ENCODE measurements at places on chromosomes 16 and 17.

GRCh38 chr17:29591737-29592608 is 959 bp upstream of the ANKRD13B start:
- DNase-seq = peak; percentile 55

DNA sequence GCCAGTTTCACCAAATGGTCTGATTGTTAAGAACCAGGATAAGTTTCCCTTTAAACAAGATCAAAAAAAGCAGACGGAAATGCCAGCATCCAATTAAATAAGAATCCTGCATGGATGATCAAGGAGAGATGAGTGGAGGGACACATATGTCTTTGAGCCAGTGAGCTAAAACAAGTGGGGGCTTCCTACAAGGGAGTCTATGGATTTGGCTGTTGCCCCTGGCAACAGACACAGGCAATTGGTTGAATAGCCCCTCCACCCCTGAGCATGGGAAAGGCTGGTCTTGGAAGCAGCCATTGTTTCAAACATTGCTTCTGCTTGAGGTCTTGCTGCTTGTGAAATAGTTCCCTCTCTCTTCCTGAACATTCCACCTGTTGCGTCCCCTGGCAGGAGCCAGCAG is 374.7 kb upstream of the ERCC4 start:
- DNase-seq = no peak

DNA sequence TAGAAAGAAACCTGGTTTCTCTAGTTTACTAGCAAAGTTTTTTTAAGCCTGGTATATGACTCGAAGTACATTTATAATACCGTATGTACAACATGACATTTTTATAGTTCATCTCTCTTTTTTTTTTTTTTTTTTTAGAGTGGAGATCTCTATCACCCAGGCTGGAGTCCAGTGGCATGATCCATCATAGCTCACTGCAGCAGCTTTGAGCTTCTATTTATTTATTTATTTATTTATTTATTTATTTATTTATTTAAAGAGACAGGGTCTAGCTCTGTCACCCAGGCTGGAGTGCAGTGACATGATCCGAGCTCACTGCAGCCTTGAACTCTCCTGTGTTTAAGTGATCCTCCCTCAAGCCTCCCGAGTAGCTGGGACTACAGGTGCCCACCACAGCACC is 25.9 kb upstream of the VPS4A start:
- no peak for DNase-seq

DNA sequence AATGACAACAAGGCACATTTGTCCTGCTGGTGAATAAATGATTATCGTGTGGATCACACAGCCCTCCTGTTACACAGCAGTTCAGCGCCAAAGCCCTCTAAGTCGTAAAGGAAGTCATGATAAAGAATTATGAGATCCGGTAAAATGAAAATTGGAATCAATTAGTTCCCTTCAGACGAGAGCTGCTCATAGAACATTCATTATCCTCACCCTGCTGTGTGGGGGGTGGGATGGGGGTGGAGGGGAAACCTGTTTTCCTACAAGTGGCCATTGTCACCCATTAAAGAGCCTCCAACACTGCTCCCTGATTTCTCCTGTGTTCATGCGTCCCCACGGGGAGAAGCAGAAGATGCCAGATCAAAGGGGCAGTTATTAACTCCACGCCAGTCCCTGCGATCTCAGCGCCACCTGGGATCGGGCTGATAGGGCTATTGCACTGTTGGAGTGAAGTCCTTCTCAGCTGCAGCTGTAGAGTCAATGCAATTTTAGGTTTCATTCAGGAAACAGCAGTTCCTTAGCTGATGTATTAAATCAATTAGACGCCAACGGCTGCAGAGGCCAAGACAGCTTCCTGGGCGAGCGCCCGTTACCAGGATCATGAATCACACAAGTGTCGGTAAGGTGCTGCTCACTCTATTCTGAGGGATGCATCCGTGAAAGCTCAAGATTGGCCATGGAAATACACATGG is 19.2 kb upstream of the CACNG4 start:
- no peak for DNase-seq

DNA sequence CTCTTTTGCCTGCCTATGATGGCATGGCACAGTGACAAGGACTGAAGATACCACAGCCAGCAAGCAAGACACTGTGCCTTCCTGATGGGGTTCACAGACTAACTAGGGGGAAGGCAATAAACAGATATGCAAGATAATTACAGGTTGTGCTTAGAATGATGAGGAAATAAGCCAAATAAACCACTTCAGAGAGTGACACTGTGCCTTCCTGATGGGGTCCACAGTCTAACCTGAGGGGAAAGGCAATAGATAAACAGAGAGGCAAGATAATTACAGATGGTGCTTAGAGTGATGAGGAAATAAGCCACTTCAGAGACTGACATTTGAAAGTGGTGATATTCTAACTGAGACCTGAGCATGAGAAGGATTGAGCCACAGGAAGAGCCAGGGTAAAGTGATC is 84.2 kb downstream of the HS3ST2 start:
- no peak for DNase-seq

DNA sequence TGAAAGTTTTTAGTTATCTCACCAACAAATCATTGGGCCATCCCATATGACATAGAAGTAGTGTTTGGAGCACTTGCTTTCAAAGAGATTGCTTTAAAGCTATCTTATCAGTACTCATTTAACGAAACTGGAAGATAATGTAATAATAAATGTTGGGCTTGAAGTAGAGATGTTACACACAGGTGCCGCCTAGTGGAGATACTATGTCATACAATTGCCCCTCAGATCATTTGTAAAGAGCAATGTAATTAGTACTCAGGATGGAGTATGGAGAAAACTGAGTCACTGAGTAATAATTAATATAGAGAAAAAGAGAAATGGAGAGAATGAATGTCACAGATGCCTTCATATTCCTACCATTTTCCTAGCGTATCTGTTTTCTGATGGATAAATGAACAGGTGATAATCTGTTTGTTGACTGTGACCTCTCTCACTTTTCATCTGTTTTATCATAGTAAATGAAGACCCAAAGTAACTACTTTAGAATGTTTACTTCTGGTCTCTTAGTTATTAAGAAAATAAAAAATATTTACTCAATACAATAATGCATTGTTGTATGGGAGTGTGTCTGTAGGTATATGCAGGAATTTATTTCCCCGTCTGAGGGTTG is 80.4 kb downstream of the EFCAB5 start:
- peak; percentile 4 for DNase-seq

GRCh38 chr17:17350491-17351355 is 47.5 kb downstream of the NT5M start:
- DNase-seq = no peak

DNA sequence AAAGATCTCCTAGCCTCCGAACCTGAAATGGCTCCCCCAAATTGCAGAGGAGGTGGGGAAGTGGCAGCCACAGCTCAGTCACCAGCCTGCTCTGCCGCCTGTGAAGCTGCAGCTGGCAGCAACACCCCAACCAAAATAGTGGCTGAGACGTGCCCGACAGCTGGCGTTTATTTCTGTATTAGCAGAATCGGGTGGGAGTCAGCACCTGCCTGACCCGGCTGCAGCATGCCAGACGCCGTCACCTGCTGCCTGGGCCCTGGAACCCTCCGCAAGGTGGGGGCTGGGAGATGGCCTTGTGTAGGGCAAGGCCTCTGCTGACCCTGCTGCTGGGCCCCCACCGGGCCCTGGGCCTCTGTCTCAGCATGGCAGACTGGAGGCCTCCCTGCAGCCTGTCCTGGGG is 17.5 kb upstream of the PABPN1L start:
- no peak for DNase-seq

DNA sequence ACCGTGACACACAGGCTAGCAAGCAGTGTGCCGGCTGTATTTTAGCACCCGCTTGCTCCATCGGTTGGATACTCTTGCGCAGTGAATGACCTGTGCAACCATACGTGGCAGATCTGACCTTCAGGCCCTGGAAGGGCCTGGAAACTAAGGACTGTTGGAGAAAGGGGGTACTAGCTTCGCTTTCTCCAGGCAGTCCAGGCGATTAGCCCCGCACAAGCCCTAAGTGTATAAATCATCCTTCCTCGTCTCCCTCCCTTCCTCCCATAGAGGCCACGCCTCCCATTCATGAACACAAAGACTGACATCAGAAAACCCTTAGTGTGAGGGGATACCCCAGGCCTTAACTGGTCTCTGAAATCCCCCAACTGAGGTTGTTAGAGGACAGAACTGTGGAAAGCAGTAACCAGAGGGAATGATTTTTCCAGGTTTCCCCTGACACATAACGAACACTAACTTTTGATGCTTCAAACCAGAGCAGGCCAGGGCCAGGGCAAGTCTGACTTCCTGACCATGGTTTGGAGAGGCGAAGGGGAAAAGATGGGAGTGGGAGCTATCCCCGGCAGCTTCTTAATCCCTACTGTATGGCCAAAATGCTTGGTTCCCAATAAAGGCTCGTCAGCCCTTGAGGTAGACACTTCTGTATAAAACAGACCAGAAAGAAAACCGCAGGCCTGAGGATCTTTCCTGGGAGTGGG is 1.4 kb upstream of the DYNLL2 start:
- no peak for DNase-seq

DNA sequence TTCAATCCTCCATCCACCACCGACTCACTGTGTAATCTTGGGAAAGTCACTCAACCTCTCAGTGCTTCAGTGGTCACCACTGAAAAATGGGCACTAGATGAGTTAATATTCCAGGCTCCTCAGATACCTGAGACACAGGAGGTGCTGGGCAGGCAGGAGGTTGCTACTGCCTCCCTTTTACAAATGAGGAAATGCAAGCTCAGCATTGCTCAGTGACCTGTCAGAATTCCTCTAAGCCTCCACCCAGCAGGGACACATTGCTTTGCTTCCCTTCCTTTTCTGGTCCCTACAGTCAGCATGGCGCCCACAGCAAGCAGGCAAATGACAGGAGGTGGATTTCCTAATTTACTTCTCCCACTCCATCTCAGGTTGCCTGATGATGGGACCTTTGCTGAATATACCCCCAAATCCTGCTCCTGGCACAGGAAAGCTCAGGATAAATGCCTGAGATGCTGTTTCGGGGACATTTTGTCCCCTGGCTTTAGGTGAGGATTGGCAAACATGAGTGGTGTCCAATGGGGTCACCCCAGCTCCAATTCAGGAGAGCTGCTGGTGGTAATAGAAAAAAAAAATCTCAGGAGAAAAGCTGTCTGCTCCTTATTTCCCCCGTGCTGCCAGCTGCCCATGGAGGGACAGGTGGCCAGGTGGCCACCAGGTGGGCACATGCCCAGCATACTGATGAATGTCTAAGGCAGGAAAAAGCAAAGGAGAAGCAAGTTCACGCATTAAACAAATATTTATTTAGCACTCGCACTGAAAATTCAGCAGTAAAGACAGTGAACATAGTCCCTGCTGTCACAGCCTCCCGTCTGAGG is 5.0 kb upstream of the KRT13 start:
- DNase-seq = no peak

DNA sequence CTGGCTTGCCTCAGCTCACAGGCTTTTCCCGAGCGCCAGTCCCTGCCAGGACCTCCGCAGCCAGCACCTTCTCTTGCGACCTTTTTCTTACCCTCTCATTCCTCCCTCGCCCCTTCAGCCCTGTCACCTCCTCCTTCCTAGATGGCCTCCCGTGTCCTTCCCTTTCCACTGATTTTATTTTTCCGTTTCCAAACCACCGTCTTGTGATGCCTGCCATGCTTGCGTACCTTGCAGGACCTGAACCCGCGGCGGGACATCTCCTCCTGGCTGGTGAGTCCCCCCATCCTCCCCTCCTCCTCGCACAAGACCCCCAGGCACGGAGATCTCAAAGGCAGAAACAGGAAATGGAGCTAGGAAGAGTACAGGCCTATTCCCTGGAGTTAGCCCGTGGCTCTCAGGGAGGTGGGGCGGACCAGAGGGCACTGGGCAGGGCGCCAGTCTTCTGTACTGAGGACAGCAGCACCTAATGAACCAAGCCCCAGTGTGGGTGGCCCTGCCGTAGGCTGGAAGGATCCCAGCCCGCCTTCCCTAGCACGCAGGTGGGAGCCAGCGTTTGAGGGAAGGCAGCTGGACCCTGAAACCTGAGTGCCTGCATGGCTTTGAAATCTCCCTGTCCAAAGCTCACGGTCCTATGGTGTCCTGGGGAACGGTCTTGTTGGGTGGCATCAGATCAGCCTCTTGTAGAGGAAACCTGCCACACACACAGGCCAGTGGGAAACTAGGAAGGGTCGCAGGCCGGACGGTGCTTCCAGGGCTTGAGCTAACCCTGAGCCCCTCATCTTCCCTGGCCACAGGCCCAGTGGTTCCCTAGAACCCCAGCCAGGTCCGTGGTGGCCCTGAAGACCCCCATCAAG is 612 bp downstream of the CISD3 start:
- no peak for DNase-seq

DNA sequence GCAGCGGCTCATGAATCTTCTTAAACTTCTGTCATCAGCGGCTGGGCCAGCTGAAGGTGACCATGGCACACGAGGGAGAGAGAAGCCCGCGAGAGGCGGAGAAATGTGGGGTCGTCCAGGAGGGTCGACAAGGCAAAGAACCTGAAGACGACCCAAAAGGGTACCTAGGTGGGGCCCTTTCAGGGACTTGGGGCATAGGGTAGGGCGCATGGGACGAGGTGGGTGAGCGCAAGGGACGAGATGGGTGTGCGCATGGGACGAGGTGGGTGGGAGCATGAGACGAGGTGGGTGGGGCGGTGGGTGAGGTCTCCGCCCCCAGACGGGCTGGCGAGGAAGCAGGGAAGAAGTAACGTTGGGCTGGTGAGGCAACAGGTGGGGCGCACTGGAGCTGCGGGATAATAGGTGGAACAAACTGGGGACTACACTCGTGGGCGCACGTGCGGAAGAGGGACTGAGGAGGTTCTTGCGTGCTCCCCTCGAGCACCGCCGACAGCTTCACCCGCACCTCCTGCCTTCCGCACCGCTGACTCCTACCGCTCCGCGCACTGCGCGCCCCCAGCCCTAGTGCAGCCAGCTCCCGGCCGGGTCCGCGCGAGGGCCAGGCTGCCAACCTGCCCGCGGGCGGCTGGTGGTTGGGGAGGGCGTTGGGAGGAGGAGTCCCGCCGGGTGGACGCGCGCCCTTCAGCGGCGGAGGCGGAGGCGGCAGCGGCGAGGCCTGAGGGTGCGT is 23.2 kb upstream of the CRYM start:
- DNase-seq = no peak

DNA sequence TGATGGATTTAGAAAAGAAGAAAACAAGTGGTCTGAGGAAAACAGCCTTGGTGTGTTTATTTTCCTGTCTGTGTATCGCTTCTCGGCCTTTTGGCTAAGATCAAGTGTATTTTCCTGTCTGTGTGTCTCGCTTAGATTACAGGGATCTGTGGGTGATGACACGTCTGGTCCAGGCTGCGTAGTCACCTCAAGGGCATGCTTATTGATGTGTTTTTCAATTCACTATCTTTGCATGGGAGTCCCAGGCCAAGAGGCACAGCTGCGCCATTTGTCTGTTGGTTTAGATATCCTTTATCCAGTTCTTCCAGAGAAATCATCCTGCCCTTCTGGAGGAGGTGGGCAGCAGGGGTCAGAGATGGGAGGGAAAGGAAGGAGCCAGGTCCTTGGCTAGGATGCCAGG is 47.1 kb upstream of the STH start:
- no peak for DNase-seq

- no peak for DNase-seq
Measured at GRCh38 chr16:75306099-75306762, 54.8 kb upstream of the BCAR1 start.
